ENCODE measurements at places on chromosomes 5 and 9.

GRCh38 chr9:69578026-69578425 is 94.1 kb downstream of the APBA1 start:
- no peak for DNase-seq

- DNase-seq = no peak
These were observed 622.3 kb downstream of the MTRR start for GRCh38 chr5:8491254-8491653.

GRCh38 chr5:33328818-33329217 is 111.9 kb upstream of the TARS1 start:
- no peak for DNase-seq

GRCh38 chr5:149671544-149671943 is 58.6 kb upstream of the PPARGC1B start:
- DNase-seq = no peak

DNA sequence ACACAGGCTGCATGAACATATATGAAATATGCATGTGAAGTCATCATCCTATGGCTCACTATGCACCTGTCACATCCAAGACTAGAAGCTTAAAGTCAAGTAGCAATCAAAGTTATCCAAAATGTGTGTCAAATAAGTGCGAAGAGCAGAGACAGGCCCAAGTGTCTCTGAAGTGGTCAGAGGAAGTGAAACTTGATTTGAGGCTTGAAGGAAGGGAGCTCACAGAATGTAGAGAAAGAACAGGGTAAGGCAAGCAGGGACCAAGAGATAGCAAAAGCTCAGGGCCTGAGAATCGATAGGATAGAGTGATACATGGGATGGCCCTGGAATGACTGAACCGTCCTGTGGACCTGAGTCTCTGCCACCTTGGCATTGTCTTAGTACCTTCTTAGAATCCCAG is 274.3 kb upstream of the TRPC7 start:
- no peak for DNase-seq

- no peak for DNase-seq
These were observed 157.3 kb downstream of the RXRA start for GRCh38 chr9:134483361-134484184.

GRCh38 chr9:91178281-91179236 is 183.2 kb downstream of the AUH start:
- DNase-seq = no peak

DNA sequence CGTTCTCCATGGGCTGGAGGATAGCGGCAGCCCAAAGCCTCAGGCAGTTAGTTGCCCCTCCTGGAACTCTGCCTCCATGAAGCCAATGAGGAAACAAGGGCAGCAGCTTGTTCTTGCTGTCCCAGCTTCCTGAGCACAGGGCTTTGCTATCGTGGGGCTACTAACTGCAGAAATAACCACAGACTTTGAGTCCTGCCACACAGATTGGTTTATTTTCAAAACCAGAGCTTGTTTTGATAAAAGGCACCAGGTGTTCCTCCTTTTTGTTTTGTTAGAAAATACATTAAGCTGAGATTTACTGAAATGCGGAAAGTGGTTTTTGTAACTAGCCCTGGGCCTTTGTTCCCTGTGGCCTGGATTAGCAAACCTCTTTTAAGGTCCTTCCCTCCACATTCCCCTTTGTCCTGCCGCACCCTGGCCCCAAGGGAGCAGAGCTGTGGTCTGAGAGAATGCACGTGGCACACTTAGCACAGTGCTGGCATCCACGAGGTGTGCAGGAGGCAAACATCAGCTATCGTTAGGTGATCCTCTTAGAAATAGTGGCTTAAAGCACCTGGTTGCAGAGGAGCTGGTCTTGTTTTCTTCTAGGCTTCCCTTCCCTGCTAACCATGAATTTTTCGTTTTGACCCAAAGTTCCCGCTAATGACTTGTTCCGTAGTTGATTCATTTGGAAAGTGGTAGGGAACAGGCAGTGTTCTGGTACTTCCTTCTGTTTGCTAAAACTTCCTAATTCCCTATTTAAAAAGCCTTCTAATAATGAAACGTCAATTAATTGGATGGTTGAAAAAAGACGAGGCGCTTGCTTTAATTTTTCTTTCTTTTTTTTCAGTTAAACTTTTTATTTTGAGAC is 21.5 kb downstream of the MVB12B start:
- DNase-seq = no peak

- no peak for DNase-seq
These were observed 47.1 kb upstream of the ZNF354A start for GRCh38 chr5:178777520-178777919.

GRCh38 chr5:35502206-35502605 is 115.5 kb upstream of the SPEF2 start:
- DNase-seq = no peak

All from stimulated activated CD8-positive, alpha-beta memory T cell treated with anti-CD3 and anti-CD28 coated beads, Interleukin-4, amount 100 ng/mL, for 1 hour (primary cell).